WTC11 (cell line): ENCODE measurements at places on chromosomes 12 and 14. TPM values are rescaled to one million over a fixed set of nuclear protein-coding genes. Genes with fewer than 3 reads are reported as not detected.

SLC16A7 gene
- 2.7 to 4.1 TPM (median 3.4 TPM) in 3 replicates for total RNA-seq

- peaks cover 8% of the 10 kb centered on the region; the same call in 1 of the 2 replicates for H3K36me3 ChIP-seq
- H3K4me3 ChIP-seq = no peak overlapping the region
- H3K27me3 ChIP-seq = peaks cover 2% of the 10 kb centered on the region; the same call in 1 of the 2 replicates
- H3K4me1 ChIP-seq = 0 out of 2 replicates have a peak, but pooled peaks cover 2% of the 10 kb centered on the region
These were observed 69.7 kb downstream of the SVOP start for GRCh38 chr12:108950991-108951739.

SIRT4 gene
- total RNA-seq = 2.1 to 4.3 TPM (median 2.8 TPM) in 3 replicates

DNA sequence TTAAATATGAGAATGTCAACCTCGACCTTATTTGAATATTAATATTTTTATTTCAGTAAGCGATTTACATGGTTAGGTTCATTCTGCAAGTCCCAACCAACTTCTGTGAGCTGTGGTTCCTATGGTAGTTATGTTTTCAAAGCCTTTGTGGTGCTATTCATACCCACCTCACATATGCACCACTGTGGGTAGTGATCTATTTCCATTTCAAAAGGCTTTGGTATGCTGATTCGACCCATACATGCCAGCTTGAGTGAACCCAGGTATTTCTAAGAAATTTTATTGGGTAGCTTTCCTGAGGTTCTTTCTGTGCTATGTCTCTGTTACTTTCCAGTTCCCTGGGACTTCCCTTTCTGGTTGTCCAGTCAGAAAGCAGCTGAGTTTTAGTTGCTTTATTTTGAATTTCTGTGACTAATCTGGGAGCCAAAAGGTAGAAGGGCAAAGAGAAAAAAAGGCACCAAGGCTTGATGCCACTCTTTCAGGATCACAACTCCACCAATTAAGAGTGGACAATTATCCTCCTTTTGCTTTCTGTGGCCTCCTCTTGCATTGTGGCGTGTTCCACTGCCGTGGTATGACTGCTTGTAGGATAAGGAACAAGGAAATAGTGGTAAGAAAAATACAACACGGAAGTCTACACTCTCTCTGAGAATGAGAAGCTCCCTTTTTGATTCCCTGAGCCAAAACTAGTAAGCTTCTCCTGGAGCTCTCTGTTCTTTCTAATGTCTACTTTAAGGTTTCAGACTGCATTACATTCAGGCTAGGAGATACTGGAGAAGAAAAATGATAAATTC, 729.1 kb downstream of the NOVA1 start:
- no peaks in the 10 kb centered on the region for H3K27me3 ChIP-seq
- H3K4me1 ChIP-seq = peaks cover 26% of the 10 kb centered on the region
- H3K36me3 ChIP-seq = no peaks in the 10 kb centered on the region
- DNase-seq = no peak
- no peak overlapping the region for H3K4me3 ChIP-seq
- no peak overlapping the region for H3K27ac ChIP-seq

NGB gene
- 0.14 to 0.46 TPM (median 0.33 TPM) in 3 replicates for total RNA-seq

DNA sequence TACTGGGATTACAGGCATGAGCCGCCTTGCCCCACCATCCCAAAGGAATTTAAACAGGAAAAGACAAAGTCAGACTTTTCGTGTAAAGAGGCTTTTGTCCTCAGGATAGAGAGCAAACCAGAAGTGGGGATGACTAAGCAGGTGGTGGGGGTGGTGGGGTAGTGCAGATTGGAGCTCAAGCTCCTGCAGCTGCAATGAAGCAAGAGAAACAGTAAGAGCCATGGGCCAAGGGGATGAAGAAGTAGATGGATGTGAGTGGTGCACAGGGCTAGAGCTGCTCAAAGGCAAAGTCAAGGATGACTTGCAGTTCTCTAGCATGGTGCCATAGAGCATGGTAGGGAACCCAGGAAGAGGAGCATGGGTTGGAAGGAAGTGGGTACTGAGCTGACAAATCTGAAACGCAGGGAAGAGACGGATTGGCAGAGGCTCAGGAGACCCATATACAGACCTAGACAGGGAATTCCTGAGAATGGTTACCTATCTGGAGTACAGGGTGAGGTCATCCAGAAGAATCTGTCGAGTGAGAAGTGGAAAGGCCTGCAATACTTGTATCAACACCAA, 11.4 kb upstream of the RNF34 start:
- H3K27me3 ChIP-seq = no peaks in the 10 kb centered on the region; the same call in 1 of the 2 replicates
- no peaks in the 10 kb centered on the region for H3K4me1 ChIP-seq
- no peaks in the 10 kb centered on the region for H3K36me3 ChIP-seq
- H3K4me3 ChIP-seq = no peak overlapping the region
- DNase-seq = no peak
